NCI-H2081 (cell line): ENCODE measurements at places on chromosomes 5 and 9.

DNA sequence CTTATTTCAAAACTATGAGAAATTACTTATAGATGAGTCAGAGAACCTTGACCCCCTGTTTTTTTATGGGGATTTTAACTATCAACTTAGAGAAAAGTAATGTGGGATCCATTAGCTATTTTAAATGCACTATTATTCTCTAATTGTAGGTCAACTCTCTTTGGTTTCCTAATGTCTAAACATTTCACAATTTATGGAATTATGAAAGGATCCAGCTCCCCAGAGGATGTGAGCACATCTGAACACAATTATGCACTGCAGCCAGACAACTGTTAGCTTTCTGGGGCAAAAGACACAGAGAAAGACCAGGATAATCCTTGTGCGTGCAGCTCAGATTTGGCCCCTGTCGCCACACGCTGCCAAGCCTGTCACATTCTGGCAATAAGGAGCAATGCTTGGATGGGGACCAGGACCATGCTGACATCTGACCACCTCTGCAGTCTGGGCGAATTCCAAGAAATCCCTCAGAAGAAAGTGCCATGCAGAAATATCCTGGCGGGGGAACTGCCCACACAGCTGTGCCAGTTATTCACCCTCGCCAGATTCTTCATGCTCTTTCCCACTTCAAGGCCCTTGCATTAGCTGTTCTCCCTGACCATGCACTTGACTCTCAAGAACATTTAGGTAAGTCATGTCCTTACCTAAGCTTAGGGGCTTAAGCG lies 22.2 kb upstream of the CMBL start:
- peak; percentile 57 for DNase-seq

DNA sequence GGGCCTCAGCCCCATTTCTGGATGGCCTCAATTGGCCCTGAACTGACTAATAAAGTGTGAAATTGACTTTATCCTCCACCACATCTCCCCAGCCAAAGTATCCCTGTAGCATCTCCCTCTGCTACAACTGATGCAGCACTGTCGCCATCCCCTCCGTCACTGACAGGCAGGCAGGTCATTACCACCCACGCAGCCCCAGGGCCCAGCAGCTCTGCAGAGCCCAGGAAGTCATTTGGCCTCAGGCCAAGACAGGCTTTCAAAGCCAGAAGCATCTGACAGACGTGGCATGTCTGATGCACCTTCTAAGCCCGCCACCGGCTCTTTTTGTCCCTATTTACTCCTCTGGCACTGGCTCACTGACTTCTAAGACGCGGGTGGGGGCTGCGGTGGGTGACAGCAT lies 65.3 kb downstream of the ARHGEF37 start:
- DNase-seq, result peak; percentile 60

DNA sequence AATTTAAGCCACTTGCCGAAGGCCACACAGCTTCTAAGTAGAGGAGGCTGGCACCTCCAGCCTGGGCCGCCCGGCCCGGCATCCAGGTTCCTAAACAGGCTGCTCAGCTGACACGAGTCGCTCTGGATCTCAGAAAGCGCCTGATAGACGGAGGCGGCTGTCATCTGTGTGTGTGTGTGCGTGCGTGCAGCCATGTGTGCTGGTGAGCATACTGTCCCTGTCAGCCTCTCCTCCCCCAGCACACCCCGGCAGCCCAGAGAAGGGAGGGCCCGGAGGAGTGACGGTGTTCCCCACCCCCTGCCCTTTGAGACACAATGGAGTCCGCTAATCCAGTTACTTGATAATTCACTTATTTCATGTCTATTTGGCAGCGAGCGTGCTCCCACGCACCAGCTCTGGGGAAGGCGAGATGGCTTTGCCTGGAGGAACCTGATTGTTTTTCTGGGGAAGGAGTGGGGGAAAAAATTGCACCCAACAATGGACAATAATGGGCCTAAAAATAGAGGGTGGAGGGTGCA lies 20.0 kb downstream of the NTNG2 start:
- DNase-seq, result peak; percentile 31

GRCh38 chr9:21565155-21565554 lies 83.0 kb upstream of the IFNE start:
- no peak for DNase-seq

DNA sequence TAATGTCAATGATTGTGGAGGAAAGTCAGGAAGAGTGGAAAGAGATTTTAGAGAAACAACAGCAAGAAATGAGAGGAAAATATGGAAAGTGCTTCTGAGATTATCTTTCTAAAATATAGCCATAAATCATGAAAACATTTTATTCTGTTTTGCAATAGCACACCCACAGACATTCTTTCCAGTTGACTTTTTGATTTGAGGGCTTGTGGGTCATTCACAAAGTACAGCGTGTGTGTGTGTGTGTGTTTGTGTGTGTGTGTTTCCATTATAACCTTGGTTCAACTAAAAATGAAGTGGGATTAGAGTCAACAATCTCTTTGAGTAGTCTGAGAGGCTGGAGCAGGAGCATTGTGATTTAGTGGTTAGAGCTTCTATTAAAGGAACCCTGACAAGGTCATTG lies 116.6 kb upstream of the GAS1 start:
- no peak for DNase-seq

DNA sequence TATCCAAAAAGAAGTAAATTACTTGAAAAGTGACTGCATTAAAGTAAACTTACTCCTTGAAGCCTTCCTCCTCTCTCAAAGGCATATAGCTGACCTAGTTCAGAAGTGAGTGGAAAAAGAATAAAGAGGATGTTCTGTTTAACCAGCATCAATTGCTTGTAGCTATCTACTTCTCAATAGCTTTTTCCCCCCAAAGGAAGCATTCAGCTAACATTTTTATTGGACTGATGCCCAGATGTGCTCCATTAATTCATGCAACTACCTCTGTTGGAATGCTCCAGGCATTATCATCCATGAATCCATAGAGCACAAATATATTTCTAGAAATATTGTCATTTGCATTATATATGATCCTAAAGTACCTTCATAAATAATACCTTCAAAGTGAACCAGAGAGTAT lies 132.8 kb downstream of the RASEF start:
- no peak for DNase-seq

GRCh38 chr9:134558124-134558905 lies 83.3 kb upstream of the COL5A1 start:
- no peak for DNase-seq

DNA sequence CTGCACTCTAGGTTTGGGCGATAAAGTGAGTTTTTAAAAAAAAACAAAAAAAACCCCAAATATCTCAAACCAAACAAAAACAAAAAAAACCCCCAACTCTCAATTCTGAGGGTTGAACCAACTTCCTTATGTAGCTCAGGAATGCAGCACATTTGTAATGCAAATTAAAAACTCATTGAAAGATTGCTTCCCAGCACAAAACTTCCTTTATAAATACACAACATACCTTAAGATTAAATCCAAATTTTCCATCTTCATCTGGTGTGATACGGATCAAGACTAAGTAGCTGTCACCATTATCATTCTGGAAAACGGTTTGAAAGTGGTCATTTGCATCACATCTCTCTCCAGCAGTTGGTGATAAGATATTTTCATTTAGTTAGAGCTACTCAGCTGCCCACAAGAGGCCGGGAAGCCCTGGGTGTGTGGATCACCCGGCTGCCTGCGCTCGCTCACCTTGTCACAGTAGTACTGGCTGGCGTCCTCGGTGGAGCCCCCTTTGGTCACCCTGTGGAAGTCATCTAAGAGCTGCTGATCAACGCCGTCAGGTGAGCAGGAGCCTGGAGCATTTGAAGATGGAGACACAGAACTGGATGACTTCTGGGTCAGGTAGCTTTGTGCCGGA lies 88.2 kb downstream of the PTPN3 start:
- DNase-seq, result no peak

GRCh38 chr9:131308906-131309529 lies 19.5 kb downstream of the PLPP7 start:
- DNase-seq, result no peak

- no peak for DNase-seq
Measured at GRCh38 chr9:18662320-18662719, 188.4 kb downstream of the ADAMTSL1 start.

- no peak for DNase-seq
Measured at GRCh38 chr5:180540050-180540694, 46.0 kb downstream of the CNOT6 start.

GRCh38 chr5:113050721-113051382 lies 74.3 kb downstream of the DCP2 start:
- no peak for DNase-seq

DNA sequence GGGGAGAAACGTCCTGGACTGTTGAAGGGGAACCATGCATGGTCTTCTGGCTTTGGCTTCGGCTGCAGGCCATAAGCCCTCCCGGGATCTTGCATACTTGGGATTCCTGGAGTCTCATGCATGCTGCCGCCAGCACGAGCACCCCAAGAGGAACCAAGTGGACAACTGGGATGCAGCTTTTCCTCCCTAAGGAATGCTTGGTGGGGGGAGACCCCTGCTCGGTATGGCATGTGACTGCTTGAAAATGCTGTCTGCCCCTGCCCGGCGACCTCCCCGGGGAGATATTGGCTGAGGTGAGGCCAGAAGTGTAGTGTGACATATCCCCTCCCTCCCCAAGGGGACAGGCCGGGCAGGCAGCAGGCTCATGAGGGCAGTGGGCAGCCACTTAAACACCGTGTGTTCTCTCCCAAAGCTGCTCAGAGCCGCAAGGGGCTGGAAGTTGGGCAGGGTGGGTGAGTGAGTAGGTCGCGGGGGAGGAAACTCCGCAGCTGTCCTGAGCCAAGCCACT lies 15.7 kb downstream of the TMEM171 start:
- no peak for DNase-seq

GRCh38 chr9:121217609-121218292 lies 16.1 kb upstream of the RAB14 start:
- DNase-seq, result no peak
